ENCODE measurements at places on chromosomes 2 and 18.

DNA sequence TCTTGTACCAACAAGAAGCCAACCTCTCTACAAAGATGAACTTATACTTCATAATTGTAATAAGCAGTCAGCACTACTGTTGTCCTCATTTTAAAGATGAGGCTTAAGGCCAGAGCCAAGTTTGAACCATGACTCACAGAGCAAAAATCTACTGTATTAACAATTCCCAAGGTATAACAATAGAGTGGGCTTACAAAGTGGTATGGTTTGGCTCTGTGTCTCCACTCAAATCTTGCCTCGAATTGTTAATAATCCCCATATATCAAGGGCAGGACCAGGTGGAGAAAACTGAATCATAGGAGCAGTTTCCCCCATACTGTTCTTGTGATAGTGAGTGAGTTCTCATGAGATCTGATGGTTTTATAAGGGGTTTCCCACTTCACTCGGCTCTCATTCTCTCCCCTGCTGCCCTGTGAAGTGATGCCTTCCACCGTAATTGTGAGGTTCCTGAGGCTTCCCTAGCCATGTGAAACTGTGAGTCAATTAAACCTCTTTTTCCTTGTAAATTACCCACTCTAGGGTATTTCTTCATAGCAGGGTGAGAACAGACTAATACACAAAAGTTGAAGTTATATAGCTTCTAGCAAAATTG lies 19.5 kb downstream of the MRPL44 start:
- DNase-seq: no peak

GRCh38 chr2:164890544-164890943 lies 48.9 kb upstream of the COBLL1 start:
- no peak for DNase-seq

DNA sequence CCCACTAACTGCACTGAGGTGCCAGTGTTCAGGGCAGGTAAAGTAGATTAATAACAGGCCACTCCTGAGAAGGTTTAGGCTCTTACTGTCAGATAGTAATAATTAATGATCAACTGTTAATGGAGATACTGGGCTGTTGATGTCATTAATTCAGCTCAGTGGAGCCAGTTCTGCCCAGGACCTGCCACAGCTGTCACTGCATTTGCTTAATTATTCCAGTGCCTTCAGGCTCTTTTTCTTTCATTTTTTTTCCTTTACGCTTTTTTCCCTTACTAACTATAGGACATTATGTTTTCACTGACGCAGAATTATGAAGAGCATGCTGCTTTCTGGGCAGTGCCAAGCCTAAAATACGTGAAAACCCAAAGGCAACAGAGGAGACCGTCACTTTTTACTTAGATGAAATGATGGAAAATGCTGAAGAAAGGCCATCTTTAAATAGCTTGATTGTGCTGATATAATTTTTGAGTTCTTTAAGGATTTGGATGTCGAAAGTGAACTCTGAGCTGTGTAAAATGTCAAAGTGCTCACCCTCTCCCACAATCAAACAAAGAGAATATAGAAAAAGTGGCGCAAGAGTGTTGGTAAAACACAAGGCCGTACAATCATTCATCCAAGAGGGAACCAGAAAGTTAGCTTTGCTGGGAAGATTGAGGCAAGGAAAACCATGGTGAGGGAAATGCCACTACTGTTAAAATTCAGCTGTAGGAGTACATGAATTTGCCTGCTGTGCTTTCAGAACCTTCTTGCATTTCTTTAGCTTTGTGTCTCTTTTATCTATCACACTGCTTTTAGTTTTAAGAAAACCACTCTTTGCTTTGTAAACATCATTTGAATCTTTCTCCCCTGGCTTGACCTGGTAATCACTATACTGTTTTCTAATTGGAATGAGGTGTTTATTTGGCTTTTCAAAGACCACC lies 192.0 kb upstream of the ZEB2 start:
- no peak for DNase-seq

- no peak for DNase-seq
These were observed 35.1 kb downstream of the EHD3 start for GRCh38 chr2:31269087-31269486.

DNA sequence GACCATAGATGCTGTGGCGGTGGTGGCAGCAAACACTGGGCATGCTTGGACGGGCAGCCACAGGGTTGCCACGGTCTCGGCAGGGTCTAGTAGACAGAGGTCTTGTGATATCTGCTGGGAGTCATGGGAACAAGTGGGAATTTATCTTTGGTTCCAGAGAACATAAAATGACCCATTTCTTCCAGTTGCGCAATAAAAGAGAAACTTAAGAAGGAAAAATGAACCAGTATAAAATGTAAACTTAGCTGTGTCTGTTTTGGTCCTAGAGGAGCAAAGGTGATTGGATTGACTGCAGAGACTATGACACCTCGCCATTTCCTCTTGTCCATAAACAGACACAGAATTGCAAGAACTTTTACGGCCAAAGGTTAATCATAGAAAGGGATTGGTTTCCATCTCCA lies 132.6 kb upstream of the RBBP8 start:
- no peak for DNase-seq

- DNase-seq: no peak
These were observed 94.5 kb upstream of the FN1 start for GRCh38 chr2:215530191-215530968.

DNA sequence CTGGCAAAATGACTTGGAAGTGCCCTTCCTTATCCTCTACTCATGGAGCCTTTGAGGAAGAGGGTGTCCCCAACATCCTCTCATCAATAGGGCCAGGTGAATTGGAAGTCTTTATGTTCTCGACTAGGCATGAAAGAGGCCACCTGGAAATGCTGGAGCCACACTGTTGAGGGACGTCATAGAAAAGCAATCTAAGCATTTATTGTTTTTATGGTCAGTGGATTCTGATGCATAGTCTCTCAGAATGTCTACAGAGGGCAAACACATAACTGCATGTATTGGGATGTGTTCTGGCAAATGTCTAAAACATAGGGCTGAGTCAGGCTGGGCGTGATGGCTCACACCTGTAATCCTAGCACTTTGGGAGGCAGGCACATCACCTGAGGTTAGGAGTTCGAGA lies 246.6 kb upstream of the SP5 start:
- no peak for DNase-seq

DNA sequence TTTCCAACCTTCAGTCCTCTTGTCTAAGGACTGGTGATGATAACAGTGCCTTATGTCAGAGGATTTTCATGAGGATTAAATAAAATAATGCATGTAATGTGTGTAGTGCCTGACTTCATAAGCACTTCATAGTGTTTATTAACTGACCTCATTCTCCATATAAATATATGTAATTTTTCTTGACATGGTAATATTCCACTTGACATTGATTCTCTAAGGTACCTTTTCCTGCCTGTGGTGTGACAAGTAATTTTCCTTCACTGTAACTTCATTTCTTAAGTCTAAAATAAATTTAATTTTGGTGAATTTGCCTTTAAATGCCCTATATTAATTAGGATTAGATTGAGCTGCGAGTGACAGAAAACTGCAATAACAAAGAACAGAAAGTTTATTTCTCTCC lies 27.3 kb downstream of the SLC20A1 start:
- no peak for DNase-seq

GRCh38 chr2:74945788-74946331 lies 12.6 kb upstream of the POLE4 start:
- DNase-seq: no peak

- DNase-seq: no peak
These were observed 326.3 kb upstream of the MC4R start for GRCh38 chr18:60698901-60699300.
